ENCODE measurements at places on chromosomes 2 and 18.

DNA sequence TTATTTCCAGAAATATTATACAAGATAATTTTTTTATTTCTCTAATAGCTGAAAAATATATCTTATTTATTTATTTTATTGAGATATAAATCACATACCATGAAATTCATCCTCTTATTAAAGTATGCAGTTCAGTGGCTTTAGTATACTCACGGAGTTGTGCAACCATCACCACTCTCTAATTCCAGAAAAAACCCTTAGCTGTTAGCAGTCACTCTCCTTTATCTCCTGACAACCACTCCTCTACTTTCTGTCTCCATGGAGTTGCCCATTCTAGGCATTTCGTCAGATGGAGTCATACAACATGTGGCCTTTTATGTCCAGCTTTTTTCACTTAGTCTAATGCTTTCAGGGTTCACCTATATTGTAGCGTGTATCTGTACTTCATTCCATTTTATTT, 66.5 kb downstream of the TCF7L1 start:
- no peak for DNase-seq

GRCh38 chr2:216695401-216695821, at the start of gene IGFBP5:
Gene IGFBP5, minus strand, starts transcription at chr2:216695549. Its CDS starts 774 bp downstream, at chr2:216694775.
- peak; percentile 87 for DNase-seq

GRCh38 chr2:226971770-226972169, 135.9 kb downstream of the RHBDD1 start:
- DNase-seq = no peak

- no peak for DNase-seq
Observed at GRCh38 chr18:50506362-50506761, 53.5 kb upstream of the MAPK4 start.

DNA sequence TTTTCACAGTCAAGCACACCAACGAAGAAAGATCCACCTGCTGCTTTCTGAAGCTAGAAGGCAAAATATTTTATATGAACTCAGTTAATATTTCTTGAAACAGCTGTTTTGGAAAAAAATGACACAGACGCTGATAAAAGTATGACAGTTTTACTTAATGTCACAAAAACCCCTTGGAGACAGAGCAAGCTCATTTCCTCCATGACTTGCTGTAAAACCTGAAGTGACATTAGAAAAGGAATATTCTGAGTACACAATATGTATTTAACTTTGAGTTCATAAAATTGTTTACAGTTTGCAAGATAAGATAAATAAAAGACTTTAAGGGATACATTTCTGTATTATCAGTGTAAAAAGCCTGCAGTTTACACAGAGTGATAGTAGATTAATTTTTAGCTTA, 105.4 kb downstream of the DSEL start:
- DNase-seq = no peak

GRCh38 chr18:26662996-26663395, 114.6 kb upstream of the KCTD1 start:
- DNase-seq = no peak

DNA sequence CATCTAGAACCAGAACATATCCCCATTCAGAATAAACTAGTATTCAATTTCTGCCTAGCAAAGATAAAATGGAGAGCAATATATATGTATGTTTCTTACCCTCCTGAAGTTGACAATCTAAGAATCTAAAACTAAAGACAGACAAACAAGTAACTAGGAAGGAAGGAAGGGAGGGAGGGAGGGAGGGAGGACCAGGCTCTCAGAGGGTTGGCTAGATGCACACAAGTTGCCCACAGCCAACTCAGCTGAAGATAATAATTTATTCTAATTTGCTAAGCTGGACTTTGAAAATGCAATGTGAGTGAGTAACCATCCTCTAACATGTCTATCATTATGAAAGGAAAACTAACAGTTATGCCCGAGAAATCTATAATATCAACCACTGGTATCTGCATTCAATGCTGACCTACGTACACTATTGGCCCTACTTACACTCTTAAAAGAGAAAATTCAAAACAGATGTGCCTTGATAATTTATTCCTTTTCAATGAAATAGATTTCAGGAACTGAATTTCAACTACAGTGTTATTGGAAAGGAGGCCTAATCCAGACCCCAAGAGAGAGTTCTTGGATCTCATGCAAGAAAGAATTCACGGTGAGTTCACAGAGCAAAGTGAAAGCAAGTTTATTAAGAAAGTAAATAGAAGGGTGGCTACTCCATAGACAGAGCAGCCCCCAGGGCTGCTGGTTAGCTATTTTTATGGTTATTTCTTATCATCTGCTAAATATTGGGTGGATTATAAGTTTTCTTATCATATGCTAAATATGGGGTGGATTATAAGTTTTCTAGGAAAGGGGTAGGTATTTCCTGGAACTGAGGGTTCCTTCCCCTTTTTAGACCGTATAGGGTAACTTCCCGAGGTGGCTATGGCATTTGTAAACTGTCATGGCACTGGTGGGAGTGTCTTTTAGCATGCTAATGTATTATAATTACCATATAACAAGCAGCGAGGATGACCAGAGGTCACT, 288.5 kb upstream of the SLC39A10 start:
- no peak for DNase-seq

DNA sequence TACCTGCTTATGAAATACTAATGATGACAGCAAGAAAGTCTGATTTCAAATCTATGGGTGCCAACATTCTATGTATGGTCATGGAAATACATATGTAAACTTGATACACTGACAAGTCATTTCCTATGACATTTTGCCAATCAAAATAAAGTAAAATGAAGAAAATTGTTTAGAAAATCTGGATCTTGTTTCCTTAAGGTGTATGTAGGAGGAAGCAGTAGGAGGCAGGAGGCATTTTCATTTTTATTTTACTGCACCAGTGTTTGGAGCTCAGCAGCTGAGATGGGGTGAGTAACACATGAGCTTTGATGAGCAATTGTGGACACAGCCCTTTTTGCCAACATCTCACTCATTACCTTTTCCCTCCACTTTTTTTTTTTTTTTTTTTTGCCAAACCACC, 167.0 kb downstream of the AFF3 start:
- DNase-seq = no peak

DNA sequence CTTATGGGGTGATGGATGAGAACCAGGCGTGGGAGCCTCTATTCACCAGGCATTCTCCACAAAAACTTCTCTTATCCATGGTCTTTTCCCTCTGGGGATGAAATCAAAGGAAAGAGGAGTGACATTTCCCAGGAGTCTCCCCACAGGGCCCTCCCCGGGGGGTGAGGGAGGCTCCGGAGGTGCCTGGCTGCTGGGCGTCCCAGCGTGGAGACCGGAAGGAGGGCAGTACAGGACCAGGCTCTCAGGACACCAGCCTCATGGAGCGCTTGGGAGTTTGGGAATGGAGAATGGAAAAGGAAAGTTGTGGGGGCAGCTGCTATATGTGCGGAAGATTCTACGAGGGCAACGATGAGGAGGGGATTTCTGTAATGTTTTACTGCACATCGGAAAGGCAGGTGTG, 22.1 kb downstream of the CIB4 start:
- DNase-seq = no peak

DNA sequence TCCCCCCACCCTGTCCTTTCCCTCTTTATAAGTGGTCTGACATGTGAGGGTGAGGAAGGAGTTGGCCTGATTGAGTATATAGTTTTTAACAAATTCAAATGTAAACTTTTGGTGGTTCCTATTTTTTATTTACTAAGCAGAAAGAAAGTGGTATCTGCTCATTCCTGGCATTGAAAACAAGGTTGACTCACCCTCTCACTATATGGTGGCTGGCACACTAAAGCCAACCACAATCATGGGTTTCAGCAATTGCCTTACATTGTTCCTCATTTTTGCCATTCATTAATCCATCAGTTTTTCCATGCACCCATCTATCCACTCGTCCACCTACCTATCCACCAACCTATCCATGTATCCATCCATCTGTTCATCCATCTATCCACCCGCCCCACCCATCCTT, 75.4 kb upstream of the IGFBP5 start:
- DNase-seq = no peak

- DNase-seq = no peak
Observed at GRCh38 chr18:6489977-6490376, 75.3 kb upstream of the L3MBTL4 start.

DNA sequence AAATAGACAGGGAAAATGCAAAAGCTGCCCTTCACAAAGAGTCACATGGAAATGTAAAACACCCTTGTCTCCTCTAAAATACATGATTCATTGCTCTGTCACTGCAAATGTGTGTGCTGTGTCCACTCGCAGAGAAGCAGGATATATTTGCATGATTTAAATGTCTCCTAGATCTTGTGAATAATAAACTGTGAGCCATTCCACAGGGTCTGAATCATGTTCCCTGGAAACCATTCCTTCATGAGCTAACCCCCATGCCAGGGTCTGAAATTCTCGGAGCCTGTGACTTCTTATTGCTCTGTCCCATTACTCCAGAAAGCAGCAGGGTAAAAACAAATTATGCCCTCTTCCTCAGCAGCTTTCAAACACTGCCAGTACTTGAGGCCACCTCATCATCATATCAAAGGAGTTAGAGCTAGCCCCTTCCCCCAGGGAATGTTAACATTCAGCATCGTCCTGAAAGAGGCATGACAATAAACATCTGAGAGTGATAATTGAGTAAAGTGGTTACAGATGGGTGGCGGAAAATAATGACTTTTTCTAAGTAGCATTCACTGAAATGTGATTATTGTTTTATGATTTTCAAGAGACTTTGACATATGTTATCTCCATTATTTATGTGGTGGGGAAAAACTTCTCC, 11.7 kb upstream of the CNGA3 start:
- DNase-seq = no peak

- no peak for DNase-seq
Observed at GRCh38 chr2:219469186-219469724, 29.4 kb upstream of the GMPPA start.

- no peak for DNase-seq
Observed at GRCh38 chr2:25492726-25493125, 151.0 kb upstream of the DNMT3A start.

DNA sequence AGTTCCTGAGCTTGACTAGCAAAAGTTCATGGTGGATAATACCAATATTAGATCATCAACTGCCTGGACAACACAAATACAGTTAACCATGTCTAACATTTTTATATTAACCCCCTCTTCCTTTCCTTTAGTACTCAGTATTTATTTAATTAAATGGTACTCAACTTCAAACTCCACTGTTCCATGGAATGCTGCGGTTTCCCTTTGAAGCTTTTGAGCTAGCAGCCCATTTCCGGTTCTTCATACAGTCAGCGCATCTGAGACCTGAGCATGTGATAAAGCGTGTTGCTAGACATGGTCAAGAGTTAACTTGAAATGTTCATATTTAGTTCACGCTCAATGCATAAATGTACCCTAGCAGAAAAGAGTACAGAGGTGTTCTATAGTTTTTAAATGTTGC, 278.4 kb downstream of the ALPK2 start:
- no peak for DNase-seq

GRCh38 chr2:157238296-157238695, 19.2 kb upstream of the GALNT5 start:
- no peak for DNase-seq

DNA sequence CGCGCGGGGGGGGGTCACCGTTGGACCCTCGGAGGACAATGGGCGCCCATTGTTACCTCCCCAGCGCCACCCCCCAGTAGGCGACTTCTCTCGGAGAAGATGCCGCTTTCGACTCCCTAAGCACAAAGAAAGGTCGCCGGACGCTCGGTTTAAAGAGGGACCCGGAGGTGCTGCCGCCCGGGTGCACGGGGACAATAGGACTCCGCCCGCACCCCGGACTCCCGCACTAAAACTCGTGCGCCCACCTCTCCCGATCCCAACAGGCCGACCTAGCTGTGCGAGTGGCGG, 318 bp upstream of the CDC42EP3 start:
- DNase-seq = peak; percentile 66

DNA sequence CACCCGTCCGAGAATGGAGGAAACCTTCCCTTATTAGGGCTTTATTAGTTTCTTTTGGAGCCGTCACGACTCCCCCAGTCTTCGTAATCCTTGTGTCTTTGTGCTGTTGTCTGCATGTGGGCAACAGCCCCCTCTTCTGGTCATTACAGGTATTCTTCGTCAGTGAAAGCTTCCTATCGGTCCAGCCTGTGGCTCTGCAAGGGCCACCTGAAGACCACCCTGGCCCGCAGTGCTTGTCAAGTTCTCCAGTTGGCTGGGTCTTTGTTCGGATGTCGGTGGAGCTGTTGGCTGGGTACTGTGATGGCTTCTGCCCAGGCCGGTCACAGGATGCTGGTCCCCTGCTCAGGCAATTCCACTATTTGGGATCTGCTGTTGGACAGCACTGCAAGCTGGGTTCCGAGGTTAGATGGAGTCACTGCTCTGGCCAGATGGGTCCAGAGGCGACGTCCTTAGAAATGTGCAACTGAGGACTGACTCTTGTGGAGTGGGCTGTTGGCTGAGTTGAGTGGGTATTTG, 19.2 kb downstream of the E2F6 start:
- peak; percentile 12 for DNase-seq

DNA sequence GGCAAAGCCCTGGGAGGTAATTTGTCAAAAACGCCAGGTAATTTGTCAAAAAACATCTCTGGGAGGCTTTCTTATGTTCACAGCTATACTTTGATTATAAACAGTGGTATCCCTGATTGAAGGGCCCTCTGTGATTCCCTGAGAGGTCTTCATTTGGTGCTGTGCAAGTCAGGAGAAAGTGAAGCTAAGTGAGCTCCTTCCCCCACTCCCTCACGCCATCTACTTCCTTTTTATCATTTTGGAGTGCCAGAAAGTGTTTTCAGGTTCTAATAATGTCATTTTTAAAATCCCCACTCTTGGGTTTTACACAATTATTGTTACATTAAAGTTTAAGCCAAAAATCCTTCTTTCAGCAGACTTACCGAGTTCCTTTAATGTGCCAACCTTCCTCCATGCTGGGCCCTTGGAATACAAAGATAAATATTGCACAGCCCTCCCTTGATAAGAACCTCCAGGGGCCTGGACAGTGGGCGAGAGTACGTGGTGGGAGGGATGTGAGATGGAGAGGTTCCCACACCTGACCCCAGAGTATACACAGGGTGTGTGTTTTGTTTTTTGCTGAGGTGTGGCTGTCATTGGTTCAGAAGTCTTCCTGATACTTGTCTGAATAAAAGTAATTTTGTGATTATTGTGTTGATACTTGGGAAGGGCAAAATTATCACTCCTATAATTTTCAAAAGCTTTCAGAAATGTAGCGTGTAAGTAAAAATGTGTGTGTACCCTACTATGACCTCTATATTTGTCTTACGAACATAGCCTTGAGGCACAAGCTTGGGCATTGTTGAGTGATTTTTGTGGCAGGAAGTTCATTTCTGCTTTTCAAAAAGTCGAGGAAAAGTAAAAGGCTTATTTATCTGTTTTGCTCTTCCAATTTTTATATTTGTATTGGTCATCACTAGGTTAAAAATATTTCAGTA, 8.2 kb downstream of the MAPRE2 start:
- DNase-seq = no peak

- no peak for DNase-seq
Observed at GRCh38 chr2:148813603-148814065, 61.4 kb upstream of the KIF5C start.
